ENCODE measurements at places on chromosomes 12 and 14.

DNA sequence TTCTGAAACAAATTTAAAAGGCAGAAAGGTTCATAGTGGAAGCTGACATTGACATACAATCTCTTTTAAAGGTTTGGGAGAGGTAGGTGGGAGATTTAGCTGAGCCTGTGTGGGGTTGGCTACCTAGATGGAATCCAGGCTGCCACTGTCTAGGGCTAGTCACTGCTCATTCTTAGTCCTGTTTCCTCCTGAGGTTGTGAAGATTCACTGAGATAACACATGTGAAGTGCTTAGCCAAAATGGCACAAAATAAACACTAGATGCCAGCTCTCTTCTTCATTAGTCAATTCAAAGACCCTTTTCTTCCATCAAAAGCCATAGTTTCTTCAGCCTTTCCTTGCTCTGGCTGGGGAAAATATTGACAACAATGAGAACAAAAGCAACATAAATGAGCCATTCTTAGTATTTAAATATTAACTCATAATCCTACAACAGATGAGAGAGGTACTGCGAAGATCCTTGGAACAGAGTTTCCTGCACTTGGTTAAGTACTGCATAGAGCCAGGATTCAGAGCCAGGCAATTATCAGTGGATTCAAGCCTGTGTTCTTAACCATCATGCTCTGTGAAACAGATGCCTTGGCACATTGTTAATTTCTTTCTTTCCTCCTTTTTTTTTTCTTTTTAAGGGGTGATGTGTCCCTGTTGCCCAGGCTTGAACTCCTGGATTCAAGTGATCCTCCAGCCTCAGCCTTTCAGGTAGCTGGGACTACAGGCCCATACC is 3.5 kb downstream of the MYF6 start:
- no peak for DNase-seq

GRCh38 chr12:121005346-121005815 is 10.9 kb downstream of the C12orf43 start:
- peak; percentile 11 for DNase-seq

GRCh38 chr14:40269436-40269835 is 837.2 kb upstream of the FBXO33 start:
- no peak for DNase-seq

GRCh38 chr14:73602994-73603393 is 9.3 kb upstream of the ACOT6 start:
- DNase-seq: no peak

DNA sequence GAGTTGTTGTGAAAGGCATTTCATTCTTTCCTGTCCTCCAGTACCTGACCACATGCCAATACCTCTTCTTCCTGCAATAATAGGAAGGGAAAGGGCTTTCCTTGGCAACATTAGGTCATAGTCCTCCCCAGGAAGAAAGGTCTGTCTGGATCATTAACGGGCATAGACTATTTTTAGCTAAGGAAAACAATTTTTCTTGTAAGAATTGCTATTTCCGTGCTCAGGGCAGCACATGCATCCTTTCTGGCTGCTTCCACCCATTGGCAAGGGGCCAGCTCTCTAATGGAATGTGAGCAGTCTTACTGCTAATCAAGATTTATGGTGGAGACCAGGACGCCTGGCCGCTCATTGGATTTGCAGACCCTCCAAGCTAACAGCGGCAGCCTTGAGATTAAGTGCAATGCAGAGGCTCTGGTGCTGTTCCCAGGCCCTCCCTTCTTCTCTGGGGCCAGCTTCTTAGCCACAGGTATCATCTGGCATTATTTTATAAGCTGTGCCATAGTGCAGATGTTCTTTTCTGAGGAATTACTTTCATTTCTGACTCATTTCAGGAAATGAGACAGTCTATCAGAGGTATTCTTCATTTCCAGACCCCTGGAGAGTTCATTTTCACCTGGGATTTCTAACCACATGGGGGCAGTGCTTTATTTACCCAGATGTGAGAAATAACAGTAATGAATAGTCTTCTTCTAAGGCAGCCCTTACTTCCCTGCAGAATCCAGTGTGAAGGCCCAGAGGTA is 52.9 kb downstream of the ANO6 start:
- DNase-seq: peak; percentile 11

DNA sequence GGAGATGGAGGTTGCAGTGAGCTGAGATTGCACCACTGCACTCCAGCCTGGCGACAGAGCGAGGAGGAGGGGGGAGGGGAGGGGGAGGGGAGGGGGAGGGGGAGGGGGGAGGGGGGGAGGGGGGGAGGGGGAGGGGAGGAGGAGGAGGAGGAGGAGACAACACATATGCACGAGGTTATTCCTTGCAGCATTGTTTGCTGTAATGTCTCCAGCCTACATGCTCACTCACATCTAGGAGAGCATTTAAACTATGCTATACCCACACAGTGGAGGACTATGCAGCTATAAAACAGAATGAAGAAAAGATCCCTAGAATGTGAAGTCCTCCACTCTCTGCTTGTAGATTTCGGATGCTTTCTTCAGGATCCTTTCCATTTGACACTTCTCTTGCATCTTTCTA is 3.5 kb upstream of the HIGD1C start:
- no peak for DNase-seq

GRCh38 chr12:77949943-77950342 is 119.2 kb downstream of the NAV3 start:
- DNase-seq: no peak

DNA sequence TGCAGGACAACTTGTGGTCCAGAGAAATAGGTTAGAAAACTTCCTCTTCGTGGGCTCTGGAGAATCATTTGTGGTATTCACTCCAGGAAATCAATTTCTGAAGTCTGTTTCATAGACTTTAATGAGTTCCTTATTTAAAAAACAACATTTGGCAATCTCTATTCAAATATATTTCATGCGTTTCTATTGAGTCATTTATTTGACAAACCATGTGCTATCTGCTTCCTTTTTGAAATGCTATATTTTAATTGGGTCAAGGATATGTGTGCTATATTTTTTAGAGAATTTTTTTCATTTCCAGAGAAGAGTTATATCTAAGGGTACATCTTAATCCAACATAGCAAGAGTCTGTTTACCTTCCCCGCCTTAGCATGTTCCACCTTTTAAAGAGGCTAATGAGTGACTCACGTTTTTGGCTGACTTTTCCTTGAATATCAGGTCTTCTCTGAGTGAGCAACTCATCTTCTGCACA is 252.4 kb upstream of the EGLN3 start:
- DNase-seq: no peak
